Placental epithelial cell (primary cell): ENCODE measurements at places on chromosomes 3 and 15. TPM values are rescaled to one million over a fixed set of nuclear protein-coding genes. Genes with fewer than 3 reads are reported as not detected.

Gene SLC2A2
- total RNA-seq: 0.11 TPM in 1 of 2 replicates, not detected in the other

Gene CHST13
- not detected in 2 replicates for total RNA-seq

Gene CLEC3B
- 1.4 TPM in 1 of 2 replicates, not detected in the other for total RNA-seq

Gene SLC30A4
- total RNA-seq: 10.5 and 11.8 TPM in 2 replicates

Gene CPA3
- not detected in 2 replicates for total RNA-seq

Gene SPTSSB
- total RNA-seq: not detected in 2 replicates

Gene FOXL2NB
- 0.79 and 1.4 TPM in 2 replicates for total RNA-seq

Gene ALS2CL
- total RNA-seq: 23.6 and 37.2 TPM in 2 replicates

Gene ITIH3
- total RNA-seq: not detected in 2 replicates

Gene HMG20A
- total RNA-seq: 22.7 and 35.3 TPM in 2 replicates

Gene ATP13A5
- total RNA-seq: not detected in 2 replicates

Gene GLDN
- total RNA-seq: not detected in 2 replicates

Gene ADAMTS9
- total RNA-seq: 11.6 and 13.0 TPM in 2 replicates

Gene PRKCD
- total RNA-seq: 5.1 and 6.3 TPM in 2 replicates

Gene IQCH
- total RNA-seq: 4.3 and 5.1 TPM in 2 replicates

Gene CLDN1
- 0.11 TPM in 1 of 2 replicates, not detected in the other for total RNA-seq
